Common myeloid progenitor, CD34-positive (primary cell): ENCODE measurements at places on chromosomes 11 and 22.

GRCh38 chr22:44337678-44338004 is 24.9 kb upstream of the SHISAL1 start:
- H3K27me3 ChIP-seq = peaks cover 2% of the 10 kb centered on the region
- no peak overlapping the region for H3K4me3 ChIP-seq
- no peaks in the 10 kb centered on the region for H3K4me1 ChIP-seq
- H3K27ac ChIP-seq = no peak overlapping the region

DNA sequence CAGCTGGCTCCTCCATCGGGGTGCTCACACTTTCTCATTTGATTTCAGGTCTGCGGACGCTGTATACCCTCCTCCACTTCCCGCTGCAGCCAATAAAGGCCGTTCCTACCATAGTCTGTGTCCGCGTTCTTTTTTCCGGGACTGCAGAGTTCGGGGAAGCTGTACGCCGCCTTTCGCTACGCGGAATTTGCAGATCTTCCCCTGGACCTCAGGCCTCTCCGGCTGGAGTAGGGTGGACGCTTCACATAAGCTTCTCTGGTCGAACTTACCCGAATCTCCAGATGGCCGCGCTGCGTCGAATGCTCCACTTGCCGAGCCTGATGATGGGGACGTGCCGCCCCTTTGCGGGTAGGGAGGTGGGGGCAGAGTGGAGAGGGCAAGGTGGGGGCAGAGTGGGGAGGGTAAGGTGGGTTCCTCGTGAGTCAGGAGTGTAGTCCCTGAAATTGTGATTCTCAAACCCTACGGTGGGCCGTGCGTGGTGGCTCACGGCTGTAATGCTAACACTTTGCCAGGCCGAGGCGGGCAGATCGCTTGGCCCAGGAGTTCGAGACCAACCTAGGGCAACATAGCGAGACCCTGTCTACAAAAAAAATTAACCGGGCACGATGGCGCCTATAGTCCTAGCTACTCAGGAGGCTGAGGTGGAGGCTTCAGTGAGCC is 617 bp downstream of the CSKMT start:
- no peaks in the 10 kb centered on the region for H3K36me3 ChIP-seq
- no peaks in the 10 kb centered on the region for H3K27me3 ChIP-seq
- DNase-seq = peak; percentile 60
- peaks cover 21% of the 10 kb centered on the region for H3K4me1 ChIP-seq
- peak overlapping the region; percentile 66 for H3K27ac ChIP-seq
- peak overlapping the region; percentile 91 for H3K4me3 ChIP-seq

- peaks cover 42% of the 10 kb centered on the region for H3K36me3 ChIP-seq
- no peaks in the 10 kb centered on the region for H3K27me3 ChIP-seq
- DNase-seq = no peak
- H3K4me3 ChIP-seq = no peak overlapping the region
- no peaks in the 10 kb centered on the region for H3K4me1 ChIP-seq
- no peak overlapping the region for H3K27ac ChIP-seq
Observed at GRCh38 chr22:29787371-29787980, 20.3 kb downstream of the UQCR10 start.

GRCh38 chr11:75383246-75383645 is 16.1 kb upstream of the RPS3 start:
- no peaks in the 10 kb centered on the region for H3K36me3 ChIP-seq
- peaks cover 29% of the 10 kb centered on the region for H3K4me1 ChIP-seq
- DNase-seq = peak; percentile 53
- peak overlapping the region; percentile 46 for H3K27ac ChIP-seq
- H3K4me3 ChIP-seq = peak overlapping the region; percentile 46

GRCh38 chr11:76857781-76858410 is 2.8 kb upstream of the ACER3 start:
- no peaks in the 10 kb centered on the region for H3K27me3 ChIP-seq
- H3K27ac ChIP-seq = no peak overlapping the region
- no peak overlapping the region for H3K4me3 ChIP-seq
- H3K4me1 ChIP-seq = peaks cover 8% of the 10 kb centered on the region
- DNase-seq = peak; percentile 59

DNA sequence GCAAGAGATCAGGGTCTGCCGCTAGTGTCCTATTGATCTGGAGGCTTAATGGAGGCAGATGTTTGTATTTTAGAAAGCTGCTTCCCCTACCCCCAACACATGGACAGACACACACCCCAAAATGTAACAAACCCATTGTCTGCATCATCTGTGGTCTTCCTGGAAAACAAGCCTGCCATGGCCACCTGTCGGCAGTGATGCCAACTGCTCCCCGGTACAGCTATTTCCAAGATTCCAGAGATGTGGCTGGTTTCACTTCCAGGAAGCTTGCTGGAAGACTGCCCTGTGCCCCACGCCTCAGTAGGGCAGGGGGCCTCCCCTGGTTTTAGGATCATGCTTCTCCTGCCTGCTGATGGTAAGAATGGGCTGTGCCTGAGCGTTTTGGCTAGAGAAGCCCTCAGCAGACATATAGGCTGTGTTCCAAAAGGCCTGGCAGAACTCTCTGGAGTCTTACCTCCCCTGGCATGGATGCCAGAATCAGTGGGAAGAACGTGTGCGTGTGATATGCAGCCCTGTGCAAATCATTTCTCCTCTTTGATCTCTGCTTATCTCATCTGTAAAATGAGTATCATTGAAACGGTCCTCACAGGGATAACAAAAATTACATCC is 108.6 kb downstream of the FBXO7 start:
- H3K36me3 ChIP-seq = no peaks in the 10 kb centered on the region
- H3K27me3 ChIP-seq = no peaks in the 10 kb centered on the region
- DNase-seq = no peak
- no peak overlapping the region for H3K27ac ChIP-seq

- H3K27ac ChIP-seq = no peak overlapping the region
- no peak for DNase-seq
- H3K27me3 ChIP-seq = peaks cover 3% of the 10 kb centered on the region
- no peaks in the 10 kb centered on the region for H3K4me1 ChIP-seq
- no peaks in the 10 kb centered on the region for H3K36me3 ChIP-seq
Observed at GRCh38 chr11:120785576-120785975, 238.3 kb upstream of the TBCEL start.

- no peaks in the 10 kb centered on the region for H3K27me3 ChIP-seq
- H3K4me1 ChIP-seq = no peaks in the 10 kb centered on the region
- no peak for DNase-seq
- peaks cover 7% of the 10 kb centered on the region for H3K36me3 ChIP-seq
- no peak overlapping the region for H3K27ac ChIP-seq
Observed at GRCh38 chr22:46879083-46879482, 116.6 kb downstream of the TBC1D22A start.

DNA sequence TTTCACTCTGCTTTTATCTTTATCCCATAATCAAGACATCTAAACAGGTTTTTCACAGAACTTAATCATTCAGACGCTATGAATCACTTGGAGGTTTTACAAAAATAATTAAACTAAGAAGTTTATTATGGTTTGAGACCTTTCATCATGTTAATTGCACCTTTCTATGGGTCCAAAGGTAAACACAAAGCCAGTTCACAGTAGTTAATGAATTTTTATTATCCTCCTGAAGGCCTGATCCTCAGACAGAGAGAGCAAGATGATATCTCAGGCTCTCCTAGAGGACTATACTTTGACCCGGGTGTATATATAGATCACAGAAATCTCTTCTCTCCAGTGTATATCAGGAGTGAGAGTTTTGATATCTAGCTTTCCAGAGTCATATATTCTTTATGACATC is 1044.3 kb upstream of the RAG2 start:
- no peak overlapping the region for H3K4me3 ChIP-seq
- no peaks in the 10 kb centered on the region for H3K4me1 ChIP-seq
- H3K27ac ChIP-seq = no peak overlapping the region
- DNase-seq = no peak
- no peaks in the 10 kb centered on the region for H3K36me3 ChIP-seq
- no peaks in the 10 kb centered on the region for H3K27me3 ChIP-seq

- H3K4me1 ChIP-seq = no peaks in the 10 kb centered on the region
- no peak overlapping the region for H3K4me3 ChIP-seq
- DNase-seq = peak; percentile 35
- no peak overlapping the region for H3K27ac ChIP-seq
Observed at GRCh38 chr22:22342697-22343580, 98.4 kb downstream of the VPREB1 start.

DNA sequence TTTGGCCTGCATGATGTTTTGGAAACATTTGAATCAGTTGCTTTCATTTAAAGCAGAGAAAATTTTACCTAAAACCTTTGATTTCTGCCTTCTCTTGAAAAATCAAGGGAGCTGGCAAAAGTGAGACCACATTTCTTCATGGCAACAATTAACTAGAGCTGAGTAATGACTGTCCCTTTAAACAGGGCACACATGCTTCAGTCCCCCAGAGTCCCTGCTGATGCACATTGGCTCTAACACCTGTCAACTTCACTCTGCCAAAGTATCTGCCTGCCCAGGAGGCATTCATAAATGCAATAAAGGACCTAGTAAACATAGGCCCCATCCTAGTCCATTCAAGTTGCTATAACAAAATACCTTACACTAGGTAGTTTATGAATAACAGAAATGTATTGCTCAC is 87.1 kb upstream of the LDLRAD3 start:
- H3K36me3 ChIP-seq = no peaks in the 10 kb centered on the region
- no peak overlapping the region for H3K4me3 ChIP-seq
- H3K4me1 ChIP-seq = peaks cover 4% of the 10 kb centered on the region
- no peak for DNase-seq
- no peak overlapping the region for H3K27ac ChIP-seq

DNA sequence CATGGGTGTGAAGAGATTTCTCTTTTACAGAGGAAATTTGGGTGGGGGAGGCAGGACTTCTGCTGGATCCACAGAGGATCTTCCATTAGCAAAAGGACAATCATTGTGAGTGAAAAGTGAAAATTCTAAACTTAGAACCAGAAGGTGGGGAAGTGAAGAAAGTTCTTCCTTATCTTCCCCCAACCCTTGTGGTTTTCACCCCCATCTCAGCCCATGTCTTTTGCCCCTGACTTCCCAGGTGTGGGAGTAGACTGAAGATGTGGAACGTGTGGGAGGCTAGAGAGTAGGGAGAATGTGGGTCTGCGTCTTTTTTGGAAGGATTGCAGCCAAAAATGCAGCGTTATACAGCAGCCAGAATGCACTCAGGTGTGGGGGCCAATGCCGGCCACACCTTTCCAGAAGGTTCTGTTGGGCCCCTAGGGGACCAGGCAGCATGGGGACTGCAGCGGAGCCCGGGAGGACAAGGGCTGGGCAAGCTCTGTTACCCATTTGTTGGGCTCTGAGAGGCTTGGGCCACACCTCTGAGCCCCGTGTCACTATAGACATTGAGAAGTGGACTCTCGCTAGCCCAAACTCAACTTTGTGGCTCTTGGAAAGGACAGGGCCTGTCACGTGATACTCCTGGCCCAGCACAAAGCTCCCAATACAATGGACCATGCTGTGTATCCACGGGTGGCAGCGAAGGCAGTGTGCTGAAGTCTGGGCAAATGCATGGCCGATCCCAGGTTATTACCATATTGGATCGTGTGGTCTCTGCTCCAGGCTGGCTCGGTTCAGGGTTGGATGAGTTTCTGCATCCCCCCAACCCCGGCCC is 32.8 kb upstream of the LINC01488 start:
- H3K27me3 ChIP-seq = no peaks in the 10 kb centered on the region
- peaks cover 2% of the 10 kb centered on the region for H3K4me1 ChIP-seq
- no peak for DNase-seq
- H3K4me3 ChIP-seq = no peak overlapping the region

DNA sequence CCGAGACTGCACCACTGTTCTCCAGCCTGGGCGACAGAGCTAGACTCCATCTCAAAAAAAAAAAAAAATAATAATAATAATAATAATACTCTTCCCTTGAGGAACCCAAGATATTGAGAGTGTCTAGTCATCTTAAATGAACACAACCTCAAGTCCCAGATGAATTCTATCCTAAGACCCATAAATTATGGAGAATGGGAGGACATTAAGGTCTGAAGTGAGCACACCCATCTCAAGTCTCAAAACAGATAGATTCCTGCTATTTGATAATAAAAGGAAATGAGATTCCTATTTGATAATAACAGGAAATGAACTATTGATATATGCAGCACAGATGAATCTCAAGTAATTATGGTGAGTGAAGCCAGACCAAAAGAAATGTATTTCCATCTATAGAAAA is 51.5 kb downstream of the MAPK1 start:
- H3K27me3 ChIP-seq = no peaks in the 10 kb centered on the region
- peak overlapping the region; percentile 65 for H3K4me3 ChIP-seq
- H3K27ac ChIP-seq = peak overlapping the region; percentile 99
- no peaks in the 10 kb centered on the region for H3K36me3 ChIP-seq
- H3K4me1 ChIP-seq = peaks cover 50% of the 10 kb centered on the region
- DNase-seq = peak; percentile 28

GRCh38 chr11:15750535-15751308 is 605.6 kb downstream of the SOX6 start:
- H3K4me1 ChIP-seq = no peaks in the 10 kb centered on the region
- H3K27ac ChIP-seq = no peak overlapping the region
- no peak overlapping the region for H3K4me3 ChIP-seq

DNA sequence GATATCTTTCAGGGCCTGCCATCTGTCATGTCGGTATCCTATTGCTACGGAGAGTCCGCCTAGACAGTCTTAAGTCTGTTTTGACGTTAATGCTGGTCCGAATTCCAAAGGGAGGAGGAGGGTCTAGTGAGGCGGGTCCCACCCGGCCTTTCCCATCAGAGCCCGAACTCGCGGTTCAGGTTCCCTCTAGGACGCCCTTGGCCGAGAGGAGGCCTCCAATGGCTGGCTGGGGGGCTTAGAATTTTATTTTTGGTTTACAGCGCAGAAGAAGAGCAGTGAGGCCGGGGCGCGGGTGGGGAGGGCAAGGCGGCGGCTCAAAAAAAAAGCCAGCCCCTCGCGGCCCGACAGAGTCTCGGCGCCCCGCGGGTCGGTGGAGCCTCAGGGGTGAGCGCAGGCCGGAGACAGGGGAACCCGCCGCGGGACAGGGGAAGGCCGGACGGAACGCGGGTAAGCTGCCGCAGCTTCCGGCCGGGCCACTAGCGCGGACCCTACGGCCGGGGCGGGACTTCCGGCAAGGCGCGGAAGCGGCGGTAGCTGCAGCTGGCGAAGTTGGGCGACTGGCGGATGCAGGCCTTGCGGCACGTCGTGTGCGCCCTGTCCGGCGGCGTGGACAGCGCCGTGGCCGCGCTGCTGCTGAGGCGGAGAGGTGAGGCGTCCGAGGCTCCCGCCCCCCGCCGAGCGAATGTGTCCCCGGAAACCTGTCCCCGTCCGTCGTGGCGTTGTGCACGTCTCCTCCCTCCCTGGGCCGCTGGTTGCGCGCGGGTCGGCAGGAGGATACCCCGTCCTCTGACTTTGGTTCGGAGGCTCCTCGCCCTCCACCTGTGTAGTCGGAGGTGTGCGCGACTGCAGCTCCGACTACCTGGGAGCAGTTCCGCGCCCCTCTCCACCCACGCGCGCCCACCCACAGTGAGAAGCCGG is at the start of gene TRMU:
TRMU (plus strand) TSS at position 514 of the 918 bp plus-strand sequence; CDS start at position 565, 51 bp downstream.
- peak within 1 kb of the TSS; percentile 92 for H3K4me3 ChIP-seq
- peak within 1 kb of the TSS; percentile 50 for H3K27ac ChIP-seq
- no peaks in the 10 kb centered on the region for H3K27me3 ChIP-seq
- peaks cover 56% of the 10 kb centered on the region for H3K36me3 ChIP-seq
- peak; percentile 63 for DNase-seq
